ENCODE measurements at places on chromosomes 4 and X. TPM values are rescaled to one million over a fixed set of nuclear protein-coding genes. Genes with fewer than 3 reads are reported as not detected.

- DNase-seq = no peak
Measured at GRCh38 chrX:46263494-46263893, 281.7 kb downstream of the ZNF674 start.

- no peak for DNase-seq
Measured at GRCh38 chr4:96390404-96390803, 550.5 kb downstream of the PDHA2 start.

GRCh38 chrX:70254063-70254400 lies 6.0 kb downstream of the P2RY4 start:
- no peak for DNase-seq

GRCh38 chr4:187317799-187318198 lies 594.1 kb upstream of the FAT1 start:
- no peak for DNase-seq

- no peak for DNase-seq
Measured at GRCh38 chr4:119833611-119834010, 205.0 kb upstream of the PDE5A start.

DNA sequence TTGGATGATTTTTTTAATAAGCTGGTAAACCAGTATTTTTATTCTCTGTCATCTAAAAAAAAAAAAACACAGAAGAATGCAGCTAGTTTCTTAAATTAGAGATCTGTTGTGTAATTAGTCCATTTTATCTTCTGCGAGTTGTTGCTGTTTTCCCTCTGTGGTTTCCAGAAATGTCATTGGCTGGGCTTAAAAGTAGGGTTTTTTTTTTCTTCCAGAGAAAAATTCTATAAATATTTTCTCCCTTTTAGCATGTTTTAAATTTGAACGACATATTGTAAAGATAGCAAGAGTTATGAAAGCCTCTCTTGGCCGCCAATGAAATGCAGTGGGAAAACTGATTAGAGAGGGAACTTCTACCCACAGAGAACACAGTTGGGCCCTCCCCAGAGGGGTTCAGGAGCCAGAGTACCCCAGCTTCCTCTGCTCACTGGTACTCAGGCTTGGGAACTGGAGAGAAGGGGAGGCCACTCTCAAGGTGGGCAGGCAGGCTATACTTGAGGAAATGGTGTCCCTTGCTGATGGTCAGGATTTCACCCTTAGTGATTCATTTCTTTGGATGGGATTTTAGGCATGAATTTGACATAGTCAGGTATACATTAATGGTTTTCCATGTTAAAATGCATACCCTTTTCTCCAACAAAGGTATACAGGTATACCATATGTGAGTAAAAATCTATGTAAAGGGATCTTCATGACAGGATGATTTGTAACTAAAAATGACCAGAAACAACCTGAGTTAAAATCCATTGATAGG lies 166.1 kb downstream of the BCOR start:
- DNase-seq = no peak

DNA sequence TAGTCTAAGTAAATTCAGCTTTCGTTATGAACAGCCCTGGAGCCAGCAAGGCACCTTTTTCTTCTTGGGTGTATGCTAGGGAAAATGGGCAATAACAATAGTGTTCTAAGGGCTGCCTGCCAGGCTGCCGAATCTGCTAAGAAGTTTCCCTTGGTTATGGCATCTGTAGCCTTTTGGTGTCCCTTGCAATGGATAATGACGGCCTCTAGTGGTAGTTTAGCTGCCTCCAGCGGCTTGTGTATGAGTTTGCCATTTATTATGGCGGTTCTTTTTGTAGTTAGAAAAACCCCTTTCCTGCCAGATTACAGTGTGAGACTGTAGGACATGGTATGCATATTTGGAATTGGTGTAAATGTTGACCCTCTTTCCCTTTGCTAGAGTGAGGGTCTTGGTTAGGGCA lies 78.9 kb upstream of the SPIN4 start:
- DNase-seq = no peak

GRCh38 chr4:101348995-101349800 lies 1.9 kb upstream of the PPP3CA start:
- DNase-seq = no peak

DNA sequence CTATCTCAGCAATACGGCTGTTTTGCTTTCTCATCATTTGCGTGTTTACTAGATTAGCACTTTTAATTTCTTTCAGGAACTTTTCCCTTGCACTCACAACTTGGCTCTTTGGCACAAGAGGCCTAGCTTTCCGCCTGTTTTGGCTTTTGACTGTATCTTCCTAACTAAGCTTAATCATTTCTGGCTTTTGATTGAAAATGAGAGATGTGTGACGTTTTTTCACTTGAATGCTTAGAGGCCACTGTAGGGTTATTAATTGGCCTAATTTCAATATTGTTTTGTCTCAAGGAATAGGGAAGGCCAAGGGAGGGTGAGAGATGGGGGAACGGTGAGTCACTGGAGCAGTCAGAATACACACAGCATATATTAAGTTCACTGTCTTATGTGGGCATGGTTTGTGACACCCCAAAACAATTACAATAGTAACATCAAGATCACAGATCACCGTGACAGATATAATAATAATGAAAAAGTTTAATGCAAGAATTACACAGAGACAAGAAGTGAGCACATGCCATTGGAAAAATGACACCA lies 27.3 kb downstream of the MND1 start:
- no peak for DNase-seq

TET2 gene
- polyA plus RNA-seq = 2.2 TPM
